Right ventricle myocardium superior (tissue), 1 donor: ENCODE measurements at places on chromosomes 11 and 22. TPM values are rescaled to one million over a fixed set of nuclear protein-coding genes. Genes with fewer than 3 reads are reported as not detected.

The TRAF6 gene
- total RNA-seq: 11.1 TPM

The GRIK4 gene
- total RNA-seq: 0.11 TPM

GRCh38 chr11:66868726-66869566 is 12.1 kb downstream of the LRFN4 start:
- DNase-seq: no peak

DNA sequence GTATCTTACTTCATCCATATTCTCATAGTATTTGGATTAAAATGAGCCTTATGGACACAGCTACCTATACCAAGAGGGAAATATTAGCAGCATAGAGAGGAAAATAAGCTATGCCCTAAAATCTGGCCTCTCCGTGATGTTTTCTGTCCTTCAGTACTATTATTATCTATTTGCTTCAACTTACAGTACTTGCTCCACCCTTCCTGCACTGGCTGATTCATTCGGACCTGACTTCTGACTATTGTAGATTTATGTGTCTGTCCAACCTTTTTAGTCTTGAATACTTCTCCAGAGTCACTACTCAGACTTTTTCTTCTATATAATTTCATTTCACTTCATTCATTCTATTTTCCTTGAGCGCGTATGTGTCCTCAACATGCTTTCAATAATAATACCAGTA is 45.1 kb upstream of the SESN3 start:
- DNase-seq: no peak

The HBG2 gene
- total RNA-seq: not detected

- DNase-seq: no peak
Measured at GRCh38 chr22:20128902-20129746, 2.5 kb upstream of the ZDHHC8 start.

The KRTAP5-8 gene
- not detected for total RNA-seq

- no peak for DNase-seq
Measured at GRCh38 chr11:17184882-17185587, 22.8 kb downstream of the PIK3C2A start.

DNA sequence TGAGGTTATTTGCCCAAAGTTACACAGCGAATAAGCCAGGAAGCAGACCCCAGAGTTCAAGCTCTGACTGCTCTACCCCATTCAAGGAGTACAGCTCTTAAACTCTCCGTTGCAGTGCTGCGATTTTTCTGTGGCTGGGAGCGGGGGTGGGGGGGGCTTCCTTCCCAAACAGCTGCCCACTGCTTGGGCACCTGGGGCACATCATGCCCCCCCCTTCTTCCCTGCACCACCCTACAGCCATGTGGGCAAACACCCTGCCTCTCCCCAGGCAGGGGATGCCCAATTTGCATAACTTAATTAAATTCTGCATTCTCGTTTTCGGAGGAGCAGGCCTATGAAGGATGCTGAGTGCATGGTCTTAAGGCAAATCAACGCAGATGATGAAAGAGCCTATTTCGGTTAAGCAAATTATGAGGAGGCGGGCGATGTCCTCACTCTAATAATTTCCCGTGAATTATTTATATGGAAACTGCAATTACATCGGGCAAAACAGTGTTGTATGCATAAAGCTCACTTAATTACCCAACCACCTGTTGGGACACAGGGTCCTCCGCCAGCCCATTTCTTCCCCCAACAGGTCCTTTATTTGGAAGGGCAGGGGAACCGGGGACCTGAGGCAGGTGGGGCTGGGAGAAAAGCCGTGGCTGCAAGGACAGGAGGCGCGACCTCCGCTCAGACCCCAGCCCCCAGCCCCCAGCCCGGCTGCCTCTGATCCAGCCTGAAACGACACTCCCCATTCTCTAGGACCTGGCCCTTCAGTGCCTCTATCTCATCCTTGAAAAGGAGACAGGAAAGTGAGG is 610.5 kb downstream of the BUD13 start:
- DNase-seq: no peak

DNA sequence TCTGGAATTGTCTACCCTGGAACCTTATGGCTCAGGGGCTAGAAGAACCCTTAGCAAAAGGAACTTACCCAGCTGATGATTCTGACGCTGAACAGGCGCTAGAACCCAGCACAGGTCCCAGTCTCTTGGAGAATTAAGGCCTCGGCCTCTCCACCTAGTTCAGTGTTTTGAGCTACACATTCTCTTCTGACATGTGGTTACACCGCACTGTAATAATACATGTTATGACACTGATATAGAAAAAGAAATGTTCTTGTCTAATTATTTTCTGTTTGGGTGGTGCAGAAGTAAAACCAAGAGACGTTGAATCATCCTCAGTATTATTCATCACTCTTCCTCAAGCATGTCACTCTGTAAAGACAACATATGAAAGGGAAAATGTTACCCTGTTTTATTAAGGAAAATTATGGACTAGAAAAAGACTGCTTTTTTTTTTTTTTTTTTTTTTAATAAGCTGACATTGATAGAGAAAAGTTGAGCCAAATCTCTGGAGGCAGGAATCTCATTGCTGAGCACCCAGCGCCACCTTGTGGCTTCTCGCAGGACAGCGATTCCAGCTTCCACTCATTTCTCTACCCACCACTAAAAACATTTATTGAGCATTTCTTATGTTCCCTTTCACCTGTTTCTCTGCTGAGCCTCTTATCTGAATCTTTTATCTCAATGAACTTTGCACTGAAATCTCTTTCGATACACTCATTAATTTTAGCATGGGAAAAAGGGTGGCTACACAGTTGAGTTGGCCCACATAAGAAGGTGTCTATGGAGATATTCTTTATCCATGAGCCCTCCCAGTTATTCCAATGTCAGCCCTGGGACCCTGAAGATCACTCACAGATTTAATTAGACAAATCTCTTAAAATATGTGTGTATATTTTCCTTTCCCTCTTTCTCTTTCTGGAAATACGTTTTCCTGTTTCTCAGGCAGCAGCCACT is 12.6 kb upstream of the APLNR start:
- peak; percentile 76 for DNase-seq

GRCh38 chr11:47606731-47607130 is 12.5 kb upstream of the C1QTNF4 start:
- no peak for DNase-seq
